ENCODE measurements at places on chromosomes 5 and 9. TPM values are rescaled to one million over a fixed set of nuclear protein-coding genes. Genes with fewer than 3 reads are reported as not detected.

Gene KLHL3
- 5.9 TPM for total RNA-seq

Gene CBY3
- total RNA-seq: not detected

Gene IL5
- total RNA-seq: not detected

Gene SLCO4C1
- total RNA-seq: 0.33 TPM

DNA sequence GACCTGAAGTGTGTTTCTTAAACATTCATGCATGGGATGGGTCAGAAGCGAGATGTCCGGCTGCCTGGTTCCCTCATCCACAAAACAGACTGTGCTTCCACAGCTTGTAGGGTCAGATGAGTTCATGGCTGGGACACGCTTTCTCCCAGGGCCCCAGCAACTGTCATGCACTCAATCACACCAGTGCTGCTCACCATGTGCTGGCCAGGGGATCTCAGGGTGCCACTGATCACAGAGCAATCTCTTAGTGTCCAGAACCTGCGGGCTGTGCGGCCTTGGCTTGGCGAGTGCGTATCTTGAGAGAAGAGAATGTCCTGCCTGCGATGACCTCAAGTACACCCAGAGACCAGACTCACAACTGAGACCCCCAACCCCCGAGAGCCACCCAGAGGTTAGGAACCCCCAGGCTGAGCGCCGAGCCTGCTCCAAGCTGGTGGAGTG lies 26.0 kb upstream of the FCN2 start:
- no peak for DNase-seq

- no peak for DNase-seq
These were observed 248.0 kb downstream of the ADAMTSL1 start for GRCh38 chr9:18721995-18722310.

DNA sequence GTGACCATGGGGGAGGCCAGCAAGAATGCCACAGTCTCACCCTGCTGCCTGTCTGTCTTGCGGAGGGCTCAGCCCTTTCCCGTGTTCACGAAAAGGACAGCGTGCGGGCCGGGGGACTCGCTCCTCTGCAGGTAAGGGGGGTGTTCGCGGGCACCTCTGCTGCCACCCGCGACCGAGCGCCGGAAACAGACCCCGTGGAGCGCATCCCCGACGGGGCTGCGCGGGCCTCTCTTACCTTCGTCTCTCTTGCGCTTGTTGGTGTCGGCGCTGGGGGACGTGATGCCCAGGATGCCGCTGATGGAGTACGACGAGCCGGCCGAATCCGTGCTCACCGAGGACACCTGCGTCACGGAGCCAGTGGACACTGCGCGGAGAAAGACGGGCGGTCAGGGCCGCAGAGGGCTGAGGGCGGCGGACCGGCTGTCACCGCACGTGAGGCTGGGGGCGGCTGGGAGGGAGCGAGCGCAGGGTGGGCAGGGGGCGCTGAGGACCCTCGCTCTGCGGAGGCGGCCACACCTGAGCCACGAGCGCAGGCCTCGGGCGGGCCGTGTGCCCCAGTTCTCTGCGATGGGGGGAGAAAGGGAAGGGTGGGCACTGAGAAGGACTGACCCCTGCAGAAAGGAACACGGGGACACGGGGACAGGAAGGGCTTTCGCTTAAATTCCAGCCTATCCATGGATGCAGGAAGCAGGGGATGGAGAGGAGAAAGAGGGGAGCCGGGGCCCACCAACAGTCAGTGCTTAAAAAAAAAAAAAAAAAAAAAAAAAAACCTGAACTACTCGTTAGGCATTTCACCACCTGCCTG lies 31.5 kb downstream of the PAX5 start:
- no peak for DNase-seq

- no peak for DNase-seq
These were observed 21.2 kb downstream of the S1PR3 start for GRCh38 chr9:89012294-89013042.

DNA sequence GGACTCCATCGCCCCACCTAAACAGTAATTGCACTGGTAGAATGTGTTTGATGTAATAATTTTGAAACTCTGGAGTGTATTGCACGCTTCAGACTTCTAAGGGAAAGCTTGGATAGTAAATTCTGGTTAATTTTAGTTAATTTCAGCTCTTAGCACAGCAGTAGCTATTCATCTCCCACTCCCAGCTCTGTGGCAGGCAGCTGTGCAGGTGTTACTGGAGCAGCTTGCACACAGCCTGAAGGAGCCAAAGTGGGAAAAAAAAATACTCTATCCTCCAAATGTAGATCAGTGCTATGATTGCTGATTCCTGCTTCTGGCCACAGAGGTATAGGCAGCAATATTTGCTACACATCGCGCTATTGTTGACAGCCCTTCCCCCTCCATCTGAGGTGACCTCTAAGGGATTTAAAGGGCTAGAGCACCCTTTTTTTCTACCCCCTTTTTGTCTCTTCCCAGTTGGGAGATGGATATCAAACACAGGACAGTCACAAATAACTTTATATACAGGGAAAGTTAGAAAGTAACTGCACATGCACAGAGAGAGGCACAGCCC lies 97.4 kb downstream of the KCTD16 start:
- no peak for DNase-seq

- no peak for DNase-seq
These were observed 211.8 kb downstream of the DCP2 start for GRCh38 chr5:113188436-113188835.

GRCh38 chr5:150503386-150503785 lies 4.5 kb upstream of the NDST1 start:
- DNase-seq: no peak

GRCh38 chr9:127277099-127277498 lies 12.5 kb downstream of the GARNL3 start:
- DNase-seq: no peak

- DNase-seq: no peak
These were observed 13.4 kb upstream of the SLC2A6 start for GRCh38 chr9:133492061-133493021.
